ENCODE measurements at places on chromosomes 13 and 19. TPM values are rescaled to one million over a fixed set of nuclear protein-coding genes. Genes with fewer than 3 reads are reported as not detected.

GRCh38 chr13:102128216-102128810 lies 273.5 kb downstream of the FGF14 start:
- peak; percentile 93 for DNase-seq

DNA sequence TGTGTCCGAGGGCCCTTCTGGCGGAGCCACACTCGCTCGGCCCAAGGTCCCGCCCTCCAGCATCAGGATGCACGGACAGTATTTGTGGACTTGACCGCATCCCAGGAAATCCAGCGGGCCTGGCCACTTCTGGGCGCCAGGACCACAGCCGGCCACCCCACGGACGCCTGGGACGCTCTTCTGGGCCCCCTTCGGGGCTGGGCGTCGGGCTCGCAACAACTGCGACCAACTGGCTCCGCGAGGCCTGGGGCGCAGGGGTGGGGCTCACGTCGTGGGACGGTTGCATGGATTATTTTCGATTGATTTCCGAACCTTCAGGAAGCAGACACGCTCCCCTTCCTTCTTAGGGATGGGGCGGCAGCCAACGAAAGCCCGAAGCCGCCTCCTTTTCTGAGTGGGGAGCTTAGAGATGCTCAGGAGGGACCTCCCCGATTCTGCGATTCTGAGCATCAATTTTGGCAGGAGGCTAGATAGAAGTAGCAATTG lies 521 bp upstream of the NUP58 start:
- peak; percentile 50 for DNase-seq

DNA sequence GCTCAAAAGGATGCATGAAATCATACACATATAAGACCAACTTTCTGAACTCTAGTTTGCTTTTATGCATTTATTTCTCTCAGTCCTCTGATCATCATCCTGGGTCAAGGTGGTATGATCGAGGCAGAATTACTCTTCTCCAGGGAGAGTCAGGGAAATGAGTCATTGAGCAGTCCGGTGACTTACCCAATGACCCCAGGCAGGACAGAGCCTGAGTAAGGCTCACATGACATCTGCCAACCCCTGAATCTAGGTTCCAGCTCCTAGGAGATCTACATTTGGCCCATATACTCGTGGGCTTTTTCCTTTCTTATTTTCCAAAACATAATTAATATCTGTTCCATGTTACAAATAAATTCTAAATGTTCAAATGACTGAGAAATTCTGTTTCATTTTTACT lies 502.3 kb downstream of the FOXO1 start:
- DNase-seq = peak; percentile 76

DNA sequence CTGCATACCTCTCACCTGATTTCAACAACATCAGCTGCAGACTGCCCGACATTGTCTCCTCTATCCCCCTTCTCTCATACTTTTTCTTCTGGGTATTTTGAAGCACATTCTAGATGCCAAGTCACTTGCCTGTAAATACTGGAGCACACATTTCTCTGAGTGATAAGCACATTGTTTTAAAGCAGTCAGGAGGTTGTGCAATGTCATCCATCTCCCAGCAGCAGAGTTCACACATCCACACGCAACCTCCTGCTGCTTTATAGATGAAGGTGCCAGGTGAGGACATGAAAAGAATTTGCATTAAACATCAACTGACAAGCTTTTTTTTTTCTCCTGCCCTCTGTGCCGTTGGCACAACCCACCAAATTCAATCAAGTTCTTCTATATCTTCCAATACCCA lies 5.5 kb downstream of the UPK1A start:
- no peak for DNase-seq

- DNase-seq = no peak
Measured at GRCh38 chr13:113849981-113850721, 13.7 kb downstream of the GAS6 start.

Gene SNRPA
- 86.5 TPM for total RNA-seq

Data from RPMI7951 (cell line).